ENCODE measurements at places on chromosomes 4 and X. TPM values are rescaled to one million over a fixed set of nuclear protein-coding genes. Genes with fewer than 3 reads are reported as not detected.

Gene ODAPH
- not detected for polyA plus RNA-seq

Gene PYURF
- 116 TPM for polyA plus RNA-seq

Gene CXCL1
- 2.5 TPM for polyA plus RNA-seq

Gene RIBC1
- polyA plus RNA-seq: 0.55 TPM

Gene CTAG2
- polyA plus RNA-seq: not detected

Gene MGARP
- 4.1 TPM for polyA plus RNA-seq

Gene NDUFB11
- 247 TPM for polyA plus RNA-seq

Gene RPS6KA6
- polyA plus RNA-seq: 2.8 TPM

GRCh38 chr4:1417522-1418390 is 11.5 kb upstream of the NKX1-1 start:
- no peak for DNase-seq

DNA sequence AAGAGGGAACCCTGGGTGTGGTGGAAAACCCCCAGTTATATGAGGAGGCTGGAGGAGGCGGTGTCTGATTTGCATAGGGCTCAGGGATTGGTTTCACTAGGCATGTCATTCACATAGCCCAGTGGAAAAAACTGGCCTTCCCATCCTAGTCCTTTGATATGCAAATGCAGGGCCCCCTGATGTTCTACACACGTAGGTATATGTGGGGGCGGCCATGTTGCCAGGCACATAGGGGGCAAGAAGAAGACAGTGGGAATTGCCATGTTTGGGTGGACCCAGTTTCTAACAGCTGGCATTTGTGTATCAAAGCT is 34.0 kb upstream of the ENPP6 start:
- DNase-seq: no peak

- DNase-seq: no peak
Observed at GRCh38 chr4:109040441-109040840, 262.0 kb downstream of the COL25A1 start.

DNA sequence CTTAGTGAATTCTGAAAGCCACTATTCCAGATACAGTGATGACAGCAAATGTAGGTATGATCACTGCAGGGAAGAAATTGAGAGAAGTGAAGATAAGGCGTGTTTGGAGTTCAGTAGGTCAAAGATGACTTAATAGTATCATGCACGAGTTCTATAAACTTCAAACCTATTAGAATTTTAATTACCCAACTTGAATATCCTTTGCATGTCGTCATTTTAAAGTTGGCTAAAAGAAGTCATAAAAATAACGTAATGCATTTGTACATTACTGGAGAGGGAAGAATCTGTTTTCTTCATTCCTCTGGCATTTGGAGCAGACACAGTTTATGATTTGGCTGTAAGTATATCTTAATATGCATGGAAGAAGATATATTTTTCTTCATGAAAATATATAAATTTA is 68.6 kb upstream of the MXRA5 start:
- no peak for DNase-seq

DNA sequence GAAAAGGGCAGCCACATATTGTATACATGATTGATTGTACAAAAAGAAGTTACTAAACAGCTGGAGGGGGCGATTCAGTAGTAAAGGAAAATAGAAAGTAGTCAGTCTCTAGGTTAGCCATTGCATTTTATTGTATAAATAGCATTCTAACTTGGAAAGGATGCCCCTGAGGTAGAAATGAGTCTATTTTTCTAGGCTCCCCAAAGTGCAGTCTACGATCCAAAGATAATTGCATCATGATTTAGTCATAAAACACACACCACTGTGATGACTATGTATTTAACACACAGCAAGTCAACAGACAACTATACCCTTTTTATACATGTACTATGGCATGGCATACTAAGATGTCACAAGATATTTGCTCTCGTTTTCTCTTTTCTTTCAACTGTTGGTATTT is 204.9 kb downstream of the APBB2 start:
- DNase-seq: no peak

GRCh38 chrX:138001226-138001625 is 435.3 kb downstream of the ZIC3 start:
- no peak for DNase-seq

DNA sequence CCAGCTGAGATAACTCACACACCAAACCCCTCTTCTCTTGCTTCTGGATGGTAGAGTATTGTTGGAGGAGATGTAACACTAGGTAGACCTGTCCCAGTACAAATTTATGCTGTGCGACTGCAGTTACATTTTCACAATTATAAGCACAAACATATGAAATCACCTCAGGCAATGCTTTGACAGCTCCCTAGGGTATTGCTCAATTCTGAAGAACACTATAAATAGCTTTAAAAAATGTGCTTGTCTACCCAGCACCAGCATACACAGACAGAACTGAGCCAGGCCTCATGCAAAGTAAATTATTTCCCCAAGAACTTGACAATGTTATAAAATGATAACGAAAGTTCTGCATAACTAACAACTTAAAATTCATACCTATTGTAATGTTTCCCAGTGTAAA is 1999.1 kb upstream of the ADGRL3 start:
- no peak for DNase-seq

DNA sequence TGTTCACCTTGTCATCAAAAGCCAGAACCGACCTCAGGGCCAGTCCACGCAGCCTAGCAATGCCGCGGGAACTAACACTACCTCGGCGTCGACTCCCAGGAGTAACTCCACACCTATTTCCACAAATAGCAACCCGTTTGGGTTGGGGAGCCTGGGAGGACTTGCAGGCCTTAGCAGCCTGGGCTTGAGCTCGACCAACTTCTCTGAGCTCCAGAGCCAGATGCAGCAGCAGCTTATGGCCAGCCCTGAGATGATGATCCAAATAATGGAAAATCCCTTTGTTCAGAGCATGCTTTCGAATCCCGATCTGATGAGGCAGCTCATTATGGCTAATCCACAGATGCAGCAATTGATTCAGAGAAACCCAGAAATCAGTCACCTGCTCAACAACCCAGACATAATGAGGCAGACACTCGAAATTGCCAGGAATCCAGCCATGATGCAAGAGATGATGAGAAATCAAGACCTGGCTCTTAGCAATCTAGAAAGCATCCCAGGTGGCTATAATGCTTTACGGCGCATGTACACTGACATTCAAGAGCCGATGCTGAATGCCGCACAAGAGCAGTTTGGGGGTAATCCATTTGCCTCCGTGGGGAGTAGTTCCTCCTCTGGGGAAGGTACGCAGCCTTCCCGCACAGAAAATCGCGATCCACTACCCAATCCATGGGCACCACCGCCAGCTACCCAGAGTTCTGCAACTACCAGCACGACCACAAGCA is 898 bp downstream of the UBQLN2 start:
- DNase-seq: peak; percentile 3

DNA sequence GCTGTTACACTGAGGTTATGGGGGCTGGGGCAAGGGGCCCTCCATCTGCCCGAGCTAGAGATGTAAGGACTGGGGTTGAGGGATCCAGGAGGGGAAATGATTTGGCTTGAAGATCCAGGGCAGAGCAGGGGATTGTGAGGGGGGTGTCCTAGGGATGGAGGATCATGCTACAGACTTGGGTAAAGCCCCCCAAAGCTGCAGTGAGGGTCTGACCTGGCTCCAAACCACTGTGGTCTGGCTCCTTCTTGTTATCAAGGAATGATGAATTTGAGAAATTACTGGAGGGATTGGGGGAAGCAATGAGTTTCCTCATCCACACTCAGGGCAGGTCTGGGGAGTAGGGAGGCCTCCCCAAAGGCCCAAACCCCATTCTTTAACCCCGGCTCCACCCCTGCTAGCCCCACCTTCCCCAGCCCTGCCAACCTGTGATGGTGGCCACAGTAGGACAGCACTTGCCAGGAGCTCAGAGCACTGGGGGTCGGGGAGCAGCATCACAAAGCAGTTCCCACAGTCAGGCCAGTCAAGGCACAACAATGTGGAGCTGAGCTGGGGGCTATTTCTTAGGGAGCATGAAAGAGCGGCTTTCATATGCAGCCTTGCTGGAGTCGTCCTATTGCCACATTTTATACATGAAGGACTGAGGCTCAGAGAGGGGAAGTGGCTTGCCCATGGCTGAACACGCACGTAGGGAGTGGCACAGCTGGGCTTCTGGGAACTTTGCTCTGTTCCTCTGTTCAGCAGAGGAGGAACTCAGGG is 165.5 kb downstream of the EFNB1 start:
- no peak for DNase-seq

DNA sequence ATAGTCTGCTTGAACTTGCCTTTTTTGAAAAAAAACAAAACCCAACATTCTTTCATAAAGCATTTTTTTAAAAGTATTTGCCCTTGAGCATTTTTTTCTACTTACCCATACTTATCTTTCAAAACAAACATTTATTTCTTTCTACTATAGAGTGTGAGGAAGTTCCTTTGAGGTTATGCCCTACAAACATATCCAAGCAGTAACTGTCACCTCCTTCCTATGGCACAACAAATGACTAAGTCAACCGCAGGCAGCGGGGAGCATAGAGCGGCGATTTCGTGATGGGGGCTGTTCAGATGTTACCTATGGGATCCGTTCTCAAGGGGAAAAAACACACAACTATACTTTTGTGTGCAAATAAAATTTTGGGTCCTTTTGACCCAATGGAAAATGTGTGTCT is 19.4 kb downstream of the SPRY1 start:
- no peak for DNase-seq

- DNase-seq: no peak
Observed at GRCh38 chr4:124861761-124862160, 149.2 kb upstream of the ANKRD50 start.

- DNase-seq: no peak
Observed at GRCh38 chr4:101136373-101137370, 210.7 kb downstream of the PPP3CA start.
